ENCODE measurements at places on chromosomes 2 and 18.
A peak's percentile ranks its signal among the peaks of the same experiment; 100 is the strongest.

- no peak for DNase-seq
Observed at GRCh38 chr18:685438-685837, 27.0 kb downstream of the ENOSF1 start.

DNA sequence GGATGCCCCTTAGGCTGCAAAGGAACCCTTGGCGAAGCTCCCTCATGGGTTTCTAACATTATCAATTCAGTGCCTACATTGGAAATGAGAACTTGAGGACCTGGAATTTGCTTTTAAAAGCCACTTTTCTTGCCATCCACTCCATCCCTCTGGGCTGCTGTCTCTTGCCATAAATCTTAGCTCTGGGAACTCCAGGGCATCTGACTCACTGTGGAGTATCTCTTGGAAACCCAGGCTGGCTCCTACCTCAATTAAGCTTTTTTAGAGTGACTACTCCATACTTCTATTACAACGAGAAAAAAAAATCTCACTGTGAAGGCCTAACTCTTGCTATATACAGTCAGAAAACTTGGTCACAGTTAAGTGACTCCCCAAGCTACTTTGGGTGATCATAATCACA, 227.2 kb upstream of the SETBP1 start:
- DNase-seq = no peak

DNA sequence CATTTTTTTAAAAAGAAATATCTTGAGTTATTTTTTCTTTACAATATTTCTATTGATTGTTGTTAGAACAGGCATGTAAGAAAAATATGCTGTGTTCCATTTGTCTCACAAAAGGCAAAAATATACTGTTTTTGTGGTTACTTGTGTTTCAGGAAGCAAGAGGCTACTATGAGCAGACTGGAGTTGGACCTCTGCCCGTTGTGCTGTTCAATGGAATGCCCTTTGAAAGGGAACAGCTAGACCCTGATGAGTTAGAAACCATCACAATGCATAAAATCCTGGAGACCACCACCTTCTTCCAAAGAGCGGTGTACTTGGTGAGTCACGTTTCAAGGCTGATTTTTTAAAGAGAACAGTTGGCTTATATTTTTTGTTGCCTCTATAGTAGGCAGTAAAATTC, 54.7 kb downstream of the UGGT1 start:
- no peak for DNase-seq

GRCh38 chr2:49070716-49071115, 83.6 kb downstream of the FSHR start:
- DNase-seq = no peak

DNA sequence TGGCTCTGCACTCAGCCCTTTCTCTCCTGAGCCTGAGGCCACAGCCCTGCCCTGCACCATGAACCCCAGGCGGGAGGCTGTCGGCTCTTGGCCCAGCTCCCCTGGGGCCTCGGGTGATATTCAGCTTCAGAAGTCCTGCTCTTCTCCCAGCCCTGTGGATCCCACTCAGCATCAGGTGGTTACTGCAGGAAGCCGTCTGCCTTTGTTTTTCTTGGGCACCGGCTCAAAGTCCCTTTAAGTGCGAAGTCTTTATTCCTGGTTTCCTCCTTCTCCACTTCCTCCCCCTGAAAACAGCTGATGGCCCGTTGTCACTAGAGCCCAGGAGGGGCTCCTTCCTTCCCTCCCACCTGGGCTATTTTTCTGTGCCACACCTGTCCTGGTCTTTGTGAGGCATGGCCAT, 161.5 kb upstream of the BCL2L11 start:
- no peak for DNase-seq

- no peak for DNase-seq
Observed at GRCh38 chr2:109648041-109648527, 33.9 kb downstream of the SOWAHC start.

DNA sequence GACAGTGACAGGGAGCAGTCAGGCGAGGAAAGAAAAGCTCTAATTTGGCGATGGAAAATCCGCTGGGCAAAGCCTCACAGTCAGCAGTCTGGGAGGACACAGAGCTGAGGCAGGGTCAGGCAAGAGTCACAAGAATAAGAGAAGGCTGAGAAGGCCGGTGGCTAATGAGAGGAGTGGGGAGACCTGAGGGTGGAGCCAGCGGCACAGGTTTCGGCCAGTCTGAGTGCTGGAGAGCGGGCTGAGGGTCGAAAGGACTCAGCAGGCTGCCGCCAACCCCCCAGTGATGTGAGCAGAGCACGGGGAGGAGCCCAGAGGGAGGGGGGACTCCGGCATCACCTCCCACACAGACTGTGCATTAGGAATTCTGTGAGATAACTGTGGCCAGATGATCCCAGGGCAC, 500.6 kb upstream of the MYT1L start:
- no peak for DNase-seq

DNA sequence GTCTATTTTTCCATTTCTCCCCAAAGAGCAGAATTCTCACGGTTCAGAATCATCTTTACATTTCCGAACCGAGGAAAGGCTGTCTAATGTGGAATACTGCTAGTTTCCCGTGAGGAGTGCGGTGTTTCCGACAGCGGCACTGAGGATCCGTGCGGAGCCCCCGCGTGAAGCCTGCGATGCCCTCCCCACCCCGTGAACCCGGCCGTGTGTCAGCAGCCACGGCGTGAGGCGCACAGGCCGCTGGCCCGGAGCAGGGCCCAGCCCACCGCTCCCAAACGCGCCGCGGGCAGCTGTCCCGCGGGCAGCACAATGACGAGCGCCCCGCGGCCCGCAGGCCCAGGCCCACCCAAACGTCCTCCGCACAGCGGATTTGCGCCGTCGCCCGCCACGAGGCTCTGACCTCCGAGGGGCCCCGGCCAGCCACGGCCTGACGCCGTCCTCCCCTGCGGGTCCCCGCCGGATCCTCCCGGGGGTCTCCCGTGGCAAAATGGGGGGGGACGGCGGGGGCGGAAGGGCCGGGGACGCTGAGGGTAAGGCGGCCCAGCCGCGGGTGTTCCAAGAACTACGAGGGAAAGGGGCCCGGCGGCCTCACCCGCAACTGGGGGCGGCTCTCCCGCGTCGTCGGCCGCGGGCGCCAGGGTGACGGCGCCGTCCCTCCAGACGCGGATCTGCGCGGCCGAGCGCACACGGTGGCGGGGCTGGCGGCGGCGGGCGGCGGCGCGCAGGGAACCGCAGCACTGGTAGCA, 796 bp downstream of the SPIRE1 start:
- DNase-seq = peak; percentile 68

GRCh38 chr2:52918551-52918950, 849.1 kb upstream of the CHAC2 start:
- no peak for DNase-seq

DNA sequence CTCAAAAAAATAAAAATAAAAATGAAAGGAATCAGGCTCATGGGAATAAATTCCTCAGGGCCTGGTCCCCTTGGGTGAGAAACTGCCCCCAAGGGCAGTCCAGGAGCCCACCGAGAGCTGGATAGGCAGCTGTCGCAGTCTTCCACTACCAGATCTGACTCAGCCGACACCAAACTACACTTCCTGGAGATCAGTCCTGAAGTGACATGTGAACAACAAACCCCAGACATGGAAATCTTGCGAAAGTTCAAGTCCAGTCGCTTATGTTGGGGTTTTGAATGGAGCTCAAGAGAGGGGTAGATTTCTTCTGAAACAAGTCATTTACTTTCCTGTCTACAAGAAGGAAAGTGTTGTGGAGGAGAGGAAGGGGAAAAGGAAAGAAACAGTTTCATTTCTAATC, 12.9 kb downstream of the ADCY3 start:
- no peak for DNase-seq

- DNase-seq = no peak
Observed at GRCh38 chr18:74665346-74665745, 67.7 kb downstream of the ZNF407 start.

- no peak for DNase-seq
Observed at GRCh38 chr18:13606604-13607254, 119.6 kb downstream of the FAM210A start.

GRCh38 chr2:8028981-8029380, 652.9 kb upstream of the ID2 start:
- no peak for DNase-seq

DNA sequence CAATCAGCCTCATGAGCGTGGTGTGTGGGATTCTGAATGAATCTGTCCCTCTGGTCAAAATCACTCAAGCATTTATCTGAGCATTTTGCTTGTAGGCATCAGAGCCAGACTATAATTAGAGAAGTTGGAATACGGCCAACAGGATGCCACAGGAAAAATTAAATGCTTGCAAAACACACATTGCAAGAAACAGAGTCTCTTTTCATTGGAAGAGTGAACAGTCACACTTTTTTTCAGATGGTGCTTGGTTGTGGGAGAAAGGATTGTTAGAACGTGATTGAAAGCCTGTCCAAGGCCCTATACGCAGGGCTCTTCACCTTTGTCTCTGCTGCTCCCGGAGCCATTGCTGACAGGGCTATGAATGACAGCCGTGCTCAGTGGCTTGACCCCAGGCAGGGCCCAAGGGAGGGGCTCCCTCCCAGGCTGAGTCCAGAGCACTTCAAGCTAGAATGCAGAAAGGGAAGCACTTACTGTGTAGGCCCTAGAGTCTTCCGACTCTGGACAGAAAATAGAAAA, 59.8 kb downstream of the SNTG2 start:
- no peak for DNase-seq

- no peak for DNase-seq
Observed at GRCh38 chr2:24877646-24878045, 42.4 kb downstream of the ADCY3 start.

- DNase-seq = no peak
Observed at GRCh38 chr18:48274301-48274700, 134.9 kb downstream of the ZBTB7C start.

DNA sequence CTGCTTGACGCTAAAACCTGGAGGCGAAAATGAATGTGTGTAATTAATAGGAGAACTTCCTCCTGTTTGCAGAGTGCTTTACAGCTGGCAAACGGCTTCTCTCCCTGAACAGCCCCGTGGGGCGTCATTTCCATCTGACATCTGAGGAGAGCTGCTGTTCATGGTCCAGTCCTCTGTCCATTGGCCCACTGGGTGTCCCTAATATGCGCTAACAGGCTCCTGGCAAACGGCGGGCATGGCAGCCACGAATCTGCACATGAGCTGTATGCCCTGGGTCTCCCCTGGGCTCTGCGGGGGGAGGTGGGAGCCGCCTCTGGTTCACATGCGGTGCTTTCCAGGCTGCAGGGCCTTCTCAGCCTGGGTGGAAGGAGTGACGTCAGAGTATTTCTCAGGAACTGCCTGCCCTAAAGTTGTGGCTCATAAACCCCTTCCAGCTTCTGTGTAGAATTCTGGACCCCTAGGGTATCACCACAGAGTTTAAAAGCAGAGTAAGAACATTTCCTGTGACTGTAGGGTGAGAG, 73.2 kb downstream of the LRRFIP1 start:
- no peak for DNase-seq

- DNase-seq = no peak
Observed at GRCh38 chr18:42281851-42282250, 326.8 kb downstream of the PIK3C3 start.

DNA sequence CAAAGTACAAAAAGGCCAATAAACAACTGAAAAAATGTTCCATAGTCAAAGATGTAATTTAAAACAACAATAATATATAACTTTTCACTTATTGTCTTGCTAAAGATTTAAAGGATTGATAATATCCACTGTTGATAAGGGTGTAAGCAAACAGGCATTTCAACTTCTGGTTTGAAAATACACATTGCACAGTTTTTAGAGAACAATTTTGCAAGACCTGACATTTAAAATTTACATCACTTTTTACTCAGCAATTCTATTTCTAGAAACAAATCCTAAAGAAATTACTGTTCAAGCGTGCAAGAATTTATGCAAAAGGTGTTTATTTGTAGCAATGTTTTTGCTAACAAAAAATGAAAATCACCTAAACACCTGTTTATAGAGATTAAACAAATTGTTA, 120.4 kb downstream of the TDRD15 start:
- no peak for DNase-seq

DNA sequence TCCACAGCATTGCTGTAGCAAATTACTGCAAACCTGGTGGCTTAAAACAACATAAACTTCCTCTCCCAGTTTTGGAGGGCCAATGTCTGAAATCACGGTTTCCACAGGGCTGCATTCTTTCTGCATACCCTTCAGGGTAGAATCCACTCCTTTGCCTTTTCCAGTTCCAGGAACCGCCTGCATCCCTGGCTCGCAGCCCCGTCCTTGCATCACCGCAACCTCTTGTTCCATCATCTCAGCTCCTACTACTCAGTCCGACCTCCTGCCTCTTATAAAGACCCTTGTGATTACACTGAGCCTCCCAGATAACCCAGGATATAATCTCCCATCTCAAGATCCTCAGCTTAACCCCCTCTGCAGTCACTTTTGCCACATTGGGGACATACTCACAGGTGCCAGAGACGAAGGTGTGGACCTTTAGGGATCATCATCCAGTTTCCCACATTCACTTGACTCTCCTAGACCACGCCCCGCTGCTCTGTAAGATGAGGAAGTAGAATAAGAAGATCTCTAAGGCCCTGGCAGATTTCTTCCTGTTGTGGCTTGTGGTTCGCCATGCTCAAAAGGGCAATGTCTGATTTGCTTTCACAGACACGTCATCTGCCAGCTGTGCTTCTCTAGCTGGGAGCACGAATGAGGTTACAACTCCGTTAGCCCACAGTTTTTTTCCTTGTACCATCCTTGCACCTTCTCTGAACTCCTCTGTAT, 103.6 kb upstream of the AGAP1 start:
- no peak for DNase-seq

DNA sequence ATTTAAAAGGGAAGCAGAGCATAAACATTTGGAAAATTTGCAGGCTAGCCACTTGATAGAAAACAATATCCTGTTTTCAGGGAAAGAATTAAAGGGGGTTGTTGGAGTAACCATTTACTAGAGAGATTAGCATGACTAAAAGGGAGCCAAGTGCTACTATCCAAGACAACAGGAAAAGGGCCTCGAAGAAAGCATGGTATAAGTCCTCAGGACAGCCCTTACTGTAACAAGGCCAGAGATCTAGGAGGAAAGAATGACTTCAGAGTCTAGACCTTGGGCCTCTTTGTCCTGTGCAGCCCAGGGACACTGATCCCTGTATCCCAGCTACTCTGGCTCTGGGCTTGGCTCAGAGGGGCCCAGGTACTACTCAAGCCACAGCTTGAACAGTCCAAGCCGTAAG, 16.6 kb downstream of the TPO start:
- DNase-seq = no peak

- DNase-seq = no peak
Observed at GRCh38 chr2:32058130-32058529, 5.2 kb upstream of the SPAST start.

GRCh38 chr2:235098736-235099494, 147.1 kb downstream of the SH3BP4 start:
- DNase-seq = no peak

- peak; percentile 96 for DNase-seq
Observed at GRCh38 chr2:217943446-217944321, 59.1 kb downstream of the TNS1 start.

DNA sequence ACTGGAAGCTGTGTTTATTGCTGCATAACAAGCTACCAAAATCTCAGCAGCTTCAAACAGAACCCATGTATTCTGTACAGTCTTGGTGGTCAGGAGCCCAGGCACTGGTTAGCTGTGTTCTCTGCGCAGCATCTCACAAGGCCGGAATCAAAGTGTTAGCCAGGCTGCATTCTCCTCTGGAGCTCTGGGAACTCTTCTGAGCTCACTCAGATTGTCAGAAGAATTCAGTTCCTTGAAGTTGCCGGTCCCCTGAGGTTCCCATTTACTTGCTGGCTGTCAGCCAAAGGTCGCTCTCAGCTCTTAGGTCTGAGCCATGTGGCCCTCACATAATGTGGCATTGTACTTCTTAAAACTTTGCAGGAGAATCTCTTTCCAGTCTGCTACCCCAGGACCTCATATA, 123.6 kb upstream of the SMIM21 start:
- DNase-seq = no peak

GRCh38 chr2:101706819-101707177, 9.3 kb downstream of the MAP4K4 start:
- no peak for DNase-seq

- DNase-seq = no peak
Observed at GRCh38 chr2:177165721-177166711, 46.6 kb upstream of the HNRNPA3 start.
